ENCODE measurements at places on chromosomes 7 and 10.

DNA sequence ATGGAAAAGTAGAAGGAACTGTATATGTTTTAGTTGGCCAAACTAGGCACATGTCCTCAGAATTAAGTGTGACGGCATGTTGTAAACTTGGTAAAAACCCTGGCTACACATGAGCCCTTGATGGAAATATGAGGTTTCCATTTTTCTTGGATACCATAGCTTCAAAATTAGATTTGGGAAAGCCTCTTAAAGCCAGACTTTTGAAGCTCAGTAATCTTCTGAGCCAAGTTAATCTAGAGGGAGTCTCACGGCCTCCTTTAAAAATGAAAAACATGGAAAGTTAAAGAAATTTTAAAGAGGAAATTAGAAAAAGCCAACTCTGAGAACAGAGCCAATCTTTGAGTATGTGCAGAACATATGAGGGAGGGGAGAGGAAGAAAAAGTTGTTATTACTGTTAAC, 376.0 kb downstream of the CTNNA3 start:
- no peak for DNase-seq

GRCh38 chr7:143437578-143437977, 5.7 kb upstream of the TAS2R60 start:
- no peak for DNase-seq

GRCh38 chr10:4617589-4617988, 208.4 kb upstream of the AKR1E2 start:
- no peak for DNase-seq

- DNase-seq, result peak; percentile 47
Observed at GRCh38 chr7:41700044-41700471, 2.8 kb downstream of the INHBA start.

- no peak for DNase-seq
Observed at GRCh38 chr10:23198940-23199767, 7.0 kb downstream of the PTF1A start.

- DNase-seq, result no peak
Observed at GRCh38 chr7:40899151-40899550, 764.3 kb downstream of the SUGCT start.

DNA sequence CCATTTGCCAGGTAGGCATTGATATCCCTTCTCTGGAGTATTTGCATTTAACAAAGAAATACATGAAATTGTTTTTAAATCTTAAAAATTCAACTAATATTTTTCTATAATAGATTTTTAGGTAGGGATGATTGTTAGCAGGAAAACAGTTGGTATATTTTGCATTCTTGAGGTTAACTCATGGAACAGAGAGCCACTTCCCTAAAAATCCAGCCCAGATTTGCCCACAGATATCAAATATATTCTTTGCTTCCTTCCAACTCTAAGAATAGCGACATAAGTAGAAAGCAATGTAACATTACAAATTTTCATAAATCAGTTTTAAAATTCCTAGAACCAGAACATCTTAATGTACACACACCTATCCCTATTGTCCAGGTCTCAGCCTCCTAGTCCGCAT, 45.0 kb upstream of the ANLN start:
- DNase-seq, result no peak

- DNase-seq, result no peak
Observed at GRCh38 chr7:33964417-33965182, 59.3 kb downstream of the BMPER start.

DNA sequence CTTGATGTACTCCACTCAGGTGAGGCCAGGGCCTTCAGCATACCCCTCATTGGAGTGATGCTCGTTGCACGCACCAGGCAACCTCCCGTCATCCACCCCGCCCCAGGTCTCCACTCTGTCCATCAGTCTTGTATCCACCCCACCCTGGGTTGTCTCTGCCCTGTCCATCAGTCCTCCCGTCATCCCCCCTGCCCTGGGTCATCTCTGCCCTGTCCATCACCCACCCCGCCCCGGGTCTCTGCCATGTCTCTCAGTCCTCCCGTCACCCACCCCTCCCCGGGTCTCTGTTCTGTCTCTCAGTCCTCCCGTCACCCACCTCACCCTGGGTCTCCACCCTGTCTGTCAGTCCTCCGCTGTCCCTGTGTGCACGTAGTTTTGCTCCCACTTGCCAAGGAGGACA, 59.9 kb downstream of the WDR37 start:
- DNase-seq, result no peak

GRCh38 chr7:105779856-105780780, 96.3 kb downstream of the ATXN7L1 start:
- DNase-seq, result no peak

GRCh38 chr7:128322040-128322643, 21.6 kb downstream of the RBM28 start:
- no peak for DNase-seq
